ENCODE measurements at places on chromosomes 1 and 21. TPM values are rescaled to one million over a fixed set of nuclear protein-coding genes. Genes with fewer than 3 reads are reported as not detected.

E2F2 gene
- total RNA-seq: 7.0 TPM

TSPEAR gene
- not detected for total RNA-seq

KLHDC9 gene
- 22.6 TPM for total RNA-seq

TDRD10 gene
- total RNA-seq: not detected

DNA sequence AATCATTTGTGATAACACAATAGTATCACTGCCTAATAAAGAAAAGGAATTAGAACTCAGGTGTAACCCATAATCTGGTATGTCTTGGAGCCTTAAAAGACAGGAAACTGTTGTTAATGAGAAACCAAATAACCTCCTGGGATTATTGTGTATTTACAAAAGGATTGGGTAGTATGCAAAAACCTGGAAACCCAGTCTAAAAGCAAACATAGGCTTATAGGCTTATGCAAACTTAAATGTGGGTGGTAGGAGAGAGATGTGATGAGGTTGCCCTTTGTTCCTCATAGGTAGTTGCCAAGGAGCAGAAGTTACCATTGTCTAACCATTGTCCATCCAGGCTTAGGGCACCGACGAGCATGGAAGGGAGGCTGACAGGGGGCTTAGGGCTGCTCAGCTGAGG, 165.8 kb downstream of the AK5 start:
- no peaks in the 10 kb centered on the region for H3K4me1 ChIP-seq
- no peak overlapping the region for H3K27ac ChIP-seq
- no peaks in the 10 kb centered on the region for H3K36me3 ChIP-seq

DNA sequence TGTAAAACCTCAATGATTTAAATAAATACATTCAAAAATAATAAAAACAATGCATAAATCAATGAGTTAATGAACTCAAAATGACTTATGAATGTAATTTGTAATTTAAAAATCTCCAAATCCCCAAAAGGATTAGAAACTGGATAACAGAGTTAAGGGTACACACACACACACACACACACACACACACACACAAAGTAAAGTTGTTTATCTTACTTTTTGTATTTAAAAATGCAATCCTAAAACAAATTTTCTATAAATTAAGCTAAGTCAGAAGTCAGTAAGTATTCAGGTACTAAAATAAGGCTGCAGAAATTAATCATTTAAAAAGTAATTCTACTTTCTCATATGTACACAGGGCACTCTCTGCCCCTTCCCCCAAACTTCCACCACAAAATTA, 1.8 kb downstream of the LRIF1 start:
- DNase-seq: no peak
- no peaks in the 10 kb centered on the region for H3K36me3 ChIP-seq
- no peak overlapping the region for H3K27ac ChIP-seq
- peak overlapping the region; percentile 58 for H3K4me3 ChIP-seq
- peaks cover 3% of the 10 kb centered on the region for H3K27me3 ChIP-seq
- H3K4me1 ChIP-seq: no peaks in the 10 kb centered on the region

- no peak overlapping the region for H3K4me3 ChIP-seq
- no peak for DNase-seq
- H3K27ac ChIP-seq: no peak overlapping the region
These were observed 83.0 kb upstream of the DUSP10 start for GRCh38 chr1:221824909-221825308.

DNA sequence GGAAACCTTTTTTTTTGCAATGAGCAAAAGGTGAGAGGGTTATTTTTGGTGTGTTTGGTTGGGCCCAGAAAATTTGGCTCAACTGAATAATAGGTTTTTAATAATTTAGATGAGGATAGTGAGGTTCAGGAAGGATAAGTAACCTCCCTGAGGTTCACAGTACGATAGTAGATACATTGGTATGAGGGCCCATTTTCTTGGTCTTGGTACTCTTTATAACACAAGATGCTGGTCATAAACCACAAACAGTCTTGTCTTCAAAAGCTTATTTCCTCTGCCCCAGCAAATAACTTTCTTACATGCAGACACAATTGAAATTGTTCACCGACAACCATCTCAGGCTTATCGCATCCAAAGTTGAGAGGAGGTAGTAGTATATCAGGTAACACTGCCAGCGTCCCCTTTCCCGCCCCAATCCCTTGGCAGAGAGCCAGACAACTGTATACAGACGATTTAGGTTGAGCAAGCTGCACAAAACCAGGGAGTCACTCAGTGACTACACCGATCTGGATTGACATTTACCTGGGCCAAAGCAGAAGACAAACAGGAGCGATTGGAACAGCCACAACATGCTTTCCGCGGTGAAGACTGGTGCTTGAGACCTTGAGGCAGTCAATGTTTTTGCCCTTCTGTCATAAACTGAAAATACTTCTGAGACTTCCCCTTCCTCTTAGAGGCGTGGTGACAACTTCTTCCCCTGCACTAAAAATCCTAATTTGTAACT, at the start of gene SLAMF6:
Gene SLAMF6 (minus strand): TSS at position 634 of the 724 bp plus-strand sequence. CDS start 63 bp downstream, at position 571.
- DNase-seq: no peak
- no peaks in the 10 kb centered on the region for H3K27me3 ChIP-seq
- H3K27ac ChIP-seq: no peak within 1 kb of the TSS
- H3K4me1 ChIP-seq: no peaks in the 10 kb centered on the region
- no peaks in the 10 kb centered on the region for H3K36me3 ChIP-seq
- H3K4me3 ChIP-seq: no peak within 1 kb of the TSS

- no peaks in the 10 kb centered on the region for H3K4me1 ChIP-seq
- no peak overlapping the region for H3K27ac ChIP-seq
- H3K27me3 ChIP-seq: no peaks in the 10 kb centered on the region
- H3K4me3 ChIP-seq: no peak overlapping the region
- no peaks in the 10 kb centered on the region for H3K36me3 ChIP-seq
These were observed 16.1 kb upstream of the PADI6 start for GRCh38 chr1:17355898-17356297.

DNA sequence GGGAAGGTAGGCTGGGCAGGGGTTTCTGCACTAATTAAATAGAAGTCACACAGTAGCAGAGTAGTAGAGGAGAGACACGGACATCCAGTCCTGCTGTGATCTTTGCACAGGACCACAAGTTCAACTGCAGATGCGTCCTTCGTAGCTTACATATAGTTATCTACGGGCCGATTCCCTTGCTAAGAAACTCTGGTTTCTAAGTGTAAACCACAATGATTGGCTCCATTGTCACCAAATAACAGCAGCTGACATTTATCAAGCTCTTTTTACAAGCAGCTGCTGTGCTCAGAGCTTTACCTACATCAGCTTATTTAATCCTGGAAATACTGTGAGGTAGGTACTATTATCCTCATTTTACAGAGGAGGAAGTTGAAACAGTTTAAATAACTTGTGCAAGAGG, 3.1 kb downstream of the SLC45A3 start:
- no peak overlapping the region for H3K27ac ChIP-seq
- H3K4me3 ChIP-seq: no peak overlapping the region
- no peak for DNase-seq
- peaks cover 18% of the 10 kb centered on the region for H3K27me3 ChIP-seq

Measured in neural progenitor cell (in vitro differentiated cells).